ENCODE measurements at places on chromosomes 4 and X. TPM values are rescaled to one million over a fixed set of nuclear protein-coding genes. Genes with fewer than 3 reads are reported as not detected.

Gene GSTCD
- total RNA-seq, result 27.1 TPM

Gene CXCL1
- total RNA-seq, result 0.18 TPM

Gene VCX2
- total RNA-seq, result not detected

Gene GC
- total RNA-seq, result 0.17 TPM

Data from motor neuron (in vitro differentiated cells).